Right forelimb (tissue), 1 donor: ENCODE measurements at places on chromosomes 4 and X.

GRCh38 chr4:158314756-158315487 lies 104.6 kb downstream of the TMEM144 start:
- DNase-seq: no peak

DNA sequence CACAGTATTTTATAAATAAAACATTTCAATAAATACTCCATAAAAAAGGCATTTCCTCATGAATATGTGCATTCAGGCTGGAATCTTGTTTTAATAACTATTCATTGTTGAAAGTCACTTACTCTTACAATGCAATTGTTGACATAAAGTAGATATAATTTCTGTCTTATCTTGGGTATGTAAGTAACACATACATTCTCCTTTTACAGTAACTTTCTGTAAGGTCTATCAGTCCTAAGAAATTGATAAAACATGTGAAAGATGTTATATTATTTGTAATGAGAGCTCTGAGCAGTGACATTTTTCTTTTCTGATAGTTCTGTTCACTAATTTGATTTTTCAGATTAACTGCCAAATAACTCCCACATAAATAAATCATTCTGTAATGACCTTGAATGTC lies 1249.2 kb downstream of the STIM2 start:
- DNase-seq: no peak

DNA sequence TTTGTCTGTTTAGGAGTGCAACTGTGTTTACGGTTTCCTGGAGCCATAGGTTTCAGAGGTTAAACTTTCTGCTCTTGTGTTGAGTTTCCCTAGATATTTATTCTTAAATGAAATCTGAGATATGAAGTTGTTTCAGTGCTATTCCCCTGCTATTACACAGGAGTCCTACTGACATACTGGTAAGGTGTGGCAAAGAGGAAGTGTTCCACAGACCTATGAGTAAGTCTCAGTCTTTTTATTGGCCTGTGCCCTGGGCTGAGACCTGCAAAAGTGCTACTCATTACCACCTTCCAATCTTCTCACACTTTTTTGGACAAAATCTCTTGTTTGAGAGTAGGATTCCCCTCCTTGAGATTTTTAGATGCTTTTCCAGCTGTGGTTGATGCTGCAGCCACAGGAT lies 35.6 kb upstream of the MAGEA8 start:
- DNase-seq: no peak

GRCh38 chr4:2971275-2971674 lies 7.9 kb downstream of the GRK4 start:
- DNase-seq: no peak

GRCh38 chr4:110781944-110782343 lies 159.1 kb upstream of the PITX2 start:
- DNase-seq: no peak

GRCh38 chr4:47359891-47360290 lies 103.6 kb downstream of the COMMD8 start:
- DNase-seq: no peak

- no peak for DNase-seq
Observed at GRCh38 chrX:10512258-10512657, 108.1 kb downstream of the MID1 start.
